NCI-H524 (cell line): ENCODE measurements at places on chromosomes 4 and X.

GRCh38 chr4:1983846-1984405, 24.8 kb downstream of the NELFA start:
- DNase-seq = no peak

DNA sequence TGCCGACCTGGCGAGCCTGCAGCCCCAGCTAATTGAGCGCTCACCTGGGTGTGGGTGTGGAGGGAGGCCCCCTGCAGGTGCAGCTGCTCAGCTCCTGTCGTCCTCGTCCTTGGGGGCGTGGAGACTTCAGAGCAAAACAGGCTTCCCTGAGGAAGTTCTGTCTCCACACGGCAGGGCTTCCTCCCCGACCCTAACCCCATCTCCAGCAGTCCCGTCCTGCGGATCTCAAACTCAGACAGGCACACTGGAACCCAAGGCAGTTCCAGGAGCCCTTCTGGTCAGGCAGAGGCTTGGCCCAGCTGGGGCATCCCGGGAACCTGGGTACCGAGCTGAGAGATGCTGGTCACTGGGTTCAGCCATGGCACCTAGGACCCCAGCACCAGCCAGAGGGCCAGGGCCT, 24.4 kb downstream of the TACC3 start:
- no peak for DNase-seq

GRCh38 chr4:172168888-172169287, 355.7 kb downstream of the GALNTL6 start:
- DNase-seq = no peak

DNA sequence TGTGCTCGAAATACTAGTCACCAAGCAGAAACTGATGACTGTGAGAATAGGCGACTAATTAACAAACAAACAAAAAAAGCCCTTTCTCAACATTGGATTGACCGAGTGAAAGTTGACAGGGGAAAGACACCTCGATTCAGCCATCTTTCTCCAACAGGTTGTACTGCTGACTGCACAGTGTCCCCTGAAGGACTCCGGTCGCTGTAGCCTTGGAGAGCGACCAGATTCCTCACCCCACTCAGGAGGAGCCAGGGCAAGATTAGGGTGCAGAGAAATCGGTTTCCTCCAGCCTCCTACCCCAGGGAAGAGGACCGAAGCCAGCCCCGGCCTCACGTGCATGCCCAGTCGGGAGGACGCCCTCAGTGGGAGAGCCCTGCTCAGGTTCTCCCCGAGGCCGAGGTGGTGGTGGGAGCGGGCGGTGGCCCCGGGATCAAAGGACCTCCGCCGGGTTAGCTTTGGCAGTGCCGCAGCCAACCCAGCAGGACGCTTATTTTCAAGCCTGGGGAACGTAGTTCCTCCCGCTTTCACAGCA, 1.1 kb upstream of the RAP1GDS1 start:
- no peak for DNase-seq

DNA sequence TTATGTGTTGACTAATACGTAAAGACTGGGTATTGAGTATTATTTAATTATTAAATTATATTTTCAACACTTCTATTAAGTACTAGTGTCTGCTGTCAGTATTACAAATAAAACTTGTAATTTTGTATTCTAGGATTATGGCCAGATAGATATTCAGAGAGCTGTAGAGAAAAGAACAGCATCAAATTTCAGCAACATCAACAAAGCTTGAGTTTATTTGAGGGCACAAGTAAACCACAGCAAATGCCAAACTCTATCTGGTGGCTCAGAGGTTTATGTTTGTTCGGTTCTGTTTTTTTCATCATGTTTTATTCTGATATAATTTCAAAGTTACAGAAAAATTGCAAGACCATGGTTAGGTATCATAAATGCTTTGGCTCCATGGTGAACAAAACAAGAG, 1530.5 kb downstream of the PCDH18 start:
- DNase-seq = no peak

GRCh38 chr4:1246901-1247863, 1.7 kb downstream of the CTBP1 start:
- DNase-seq = no peak

- no peak for DNase-seq
Measured at GRCh38 chr4:53059871-53060270, 197.8 kb downstream of the RASL11B start.

DNA sequence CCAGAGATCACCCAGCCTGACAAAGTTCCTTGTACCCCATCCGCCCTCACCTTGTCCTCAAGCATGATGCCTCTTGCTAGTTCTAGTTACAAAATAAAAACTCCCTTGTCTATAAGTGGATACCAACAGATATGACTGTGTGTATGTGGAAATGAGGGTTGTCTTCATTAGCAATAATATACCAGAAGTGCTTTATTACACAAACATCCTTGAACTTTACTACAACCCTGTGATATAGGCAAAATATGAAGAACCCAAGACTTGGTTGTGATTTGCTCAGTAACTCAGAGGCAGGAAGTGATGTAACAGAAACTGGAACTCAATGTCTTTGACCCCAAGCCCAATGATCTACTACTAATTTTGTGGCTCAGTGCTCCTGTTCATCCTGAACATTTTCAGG, 97.6 kb downstream of the AKAP4 start:
- DNase-seq = no peak
